ENCODE measurements at places on chromosomes 16 and 17.

GRCh38 chr16:1398826-1399581 lies 15.5 kb downstream of the UNKL start:
- no peak for DNase-seq

DNA sequence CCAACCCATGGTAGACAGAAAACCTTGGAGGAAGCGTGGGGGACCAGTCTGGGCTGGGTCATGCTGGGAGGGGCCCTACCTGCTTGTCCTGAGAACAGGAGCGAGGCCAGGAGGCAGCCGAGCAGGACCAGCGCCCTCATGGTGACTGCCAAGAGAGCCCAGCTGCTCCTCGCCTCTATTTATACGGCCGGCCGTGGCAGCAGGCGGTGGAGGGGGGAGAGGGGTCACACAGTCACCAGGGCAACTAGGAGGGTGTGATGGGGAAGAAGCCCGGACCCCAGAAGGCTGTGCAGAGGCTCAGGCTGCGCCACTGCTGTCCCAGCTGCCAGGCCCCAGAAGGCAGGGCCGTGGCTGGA lies at the start of gene SRL:
Gene SRL, minus strand, starts transcription at position 153 of the 356 bp plus-strand sequence. Its CDS starts 13 bp downstream, at position 140.
- no peak for DNase-seq

DNA sequence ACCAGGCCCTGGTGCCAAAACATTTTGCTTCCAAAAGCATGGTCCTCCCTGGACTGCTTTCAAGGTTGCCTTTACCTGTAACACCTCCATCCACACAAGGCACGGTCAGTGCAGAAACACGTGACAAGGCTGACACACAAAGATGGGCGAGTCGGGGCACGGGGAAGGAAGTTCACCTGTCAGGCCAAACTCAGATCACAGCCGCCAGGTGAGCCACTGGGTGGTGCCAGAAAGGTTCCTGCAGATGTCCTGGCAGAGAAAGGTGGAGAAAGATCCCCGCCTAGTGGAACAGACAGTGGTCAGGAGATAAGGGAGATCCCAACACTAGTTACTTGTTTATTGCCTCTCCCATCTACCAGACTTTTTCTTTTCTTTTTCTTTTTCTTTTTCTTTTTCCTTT lies 155.3 kb downstream of the AIPL1 start:
- no peak for DNase-seq

- no peak for DNase-seq
Measured at GRCh38 chr16:11736903-11737302, 5.8 kb downstream of the TXNDC11 start.

DNA sequence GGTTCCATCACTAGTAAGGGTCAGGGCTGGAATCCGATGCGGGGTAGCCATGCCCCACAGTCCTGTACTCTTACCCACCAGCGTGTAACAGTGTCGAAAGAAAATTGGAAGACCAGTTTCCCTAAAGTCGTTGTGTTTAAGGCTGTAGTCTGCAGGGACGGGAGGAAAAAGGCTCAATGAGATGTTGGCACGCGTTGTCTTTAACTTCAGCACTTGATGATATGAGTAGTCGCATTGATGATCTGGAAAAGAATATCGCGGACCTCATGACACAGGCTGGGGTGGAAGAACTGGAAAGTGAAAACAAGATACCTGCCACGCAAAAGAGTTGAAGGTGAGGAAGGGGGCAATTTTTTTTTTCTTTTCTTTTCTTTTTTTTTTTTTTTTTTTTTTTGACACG lies 1.3 kb downstream of the HSBP1 start:
- DNase-seq: no peak

DNA sequence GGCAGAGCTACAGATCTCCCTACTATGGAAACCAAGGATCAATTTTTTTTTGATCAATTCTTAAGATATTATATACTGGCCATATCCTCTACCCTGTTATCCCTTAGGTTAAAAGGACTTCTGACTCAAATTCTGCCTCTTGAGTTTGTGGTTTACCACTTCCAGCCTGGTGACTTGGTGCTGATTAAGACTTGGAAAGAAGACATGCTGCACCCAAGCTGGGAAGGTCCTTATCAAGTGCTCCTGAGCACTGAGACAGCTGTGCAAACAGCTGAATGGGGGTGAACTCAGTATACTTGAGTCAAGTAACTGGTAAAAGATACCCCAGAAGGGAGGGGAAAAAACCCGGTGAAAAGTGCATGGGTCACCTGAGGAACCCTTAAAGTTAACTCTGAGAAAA lies 20.5 kb upstream of the SPACA3 start:
- DNase-seq: no peak

- DNase-seq: no peak
Measured at GRCh38 chr17:79777894-79778503, at the start of gene CBX2. CBX2 (plus strand) TSS chr17:79778148; CDS start chr17:79778236, 88 bp downstream.

- no peak for DNase-seq
Measured at GRCh38 chr17:46979147-46979863, at the start of gene RPRML. RPRML (minus strand) TSS chr17:46979253; CDS start chr17:46979007, 246 bp downstream.

DNA sequence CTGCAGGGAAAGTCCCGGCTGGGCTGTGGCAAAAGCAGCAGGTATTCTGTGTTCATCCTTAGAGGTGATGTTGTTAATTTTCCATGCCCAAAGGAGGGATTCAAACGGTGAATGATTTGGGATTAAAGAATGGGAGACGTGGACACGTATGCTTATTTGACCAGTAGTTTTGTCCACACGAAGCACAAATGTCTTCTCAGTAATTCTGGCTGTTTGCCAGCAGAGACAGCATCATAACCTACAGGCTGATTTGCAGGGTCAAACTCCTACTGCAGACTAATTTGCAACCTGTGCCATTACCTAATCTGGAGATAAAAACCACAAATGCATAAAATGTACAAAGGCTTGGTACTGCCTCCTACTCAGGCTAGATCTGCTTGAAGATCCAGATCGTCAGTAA lies 14.1 kb downstream of the MTHFSD start:
- no peak for DNase-seq

DNA sequence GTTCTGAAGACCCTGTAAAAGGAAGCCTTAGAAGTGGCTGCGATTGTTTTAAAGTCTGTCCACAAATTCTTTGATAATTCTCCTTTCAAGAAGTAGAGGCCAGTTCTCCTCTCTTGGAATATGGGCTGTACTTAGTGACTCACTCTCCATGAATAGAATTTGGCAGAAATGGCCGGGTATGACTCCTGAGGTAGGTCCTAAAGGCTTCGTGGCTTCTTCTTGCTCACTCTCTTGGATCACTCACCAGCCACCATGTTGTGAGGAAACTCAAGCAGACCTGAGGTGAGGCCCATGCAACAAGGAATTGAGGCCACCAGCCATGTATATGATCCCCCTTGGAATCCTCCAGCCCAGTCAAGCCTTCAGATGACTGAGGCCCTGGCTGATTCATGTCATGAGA lies 75.8 kb downstream of the WWOX start:
- DNase-seq: no peak

DNA sequence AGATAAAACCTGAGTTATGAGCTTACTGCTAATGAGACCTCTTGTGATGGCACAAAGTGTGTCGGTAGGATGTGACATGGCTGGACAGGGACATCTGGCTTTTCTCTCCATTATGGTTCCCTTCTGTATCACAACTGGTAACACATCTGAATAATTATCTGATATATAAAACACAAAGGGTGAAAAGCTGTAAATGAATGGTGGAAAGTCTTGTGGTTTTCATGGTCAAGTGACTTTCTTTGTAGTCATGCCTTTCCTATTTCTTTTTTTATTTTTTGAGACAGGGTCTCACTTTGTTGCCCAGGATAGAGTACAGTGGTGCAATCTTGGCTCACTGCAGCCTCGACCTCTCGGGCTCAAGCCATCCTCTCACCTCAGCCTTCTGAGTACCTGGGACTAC lies 35.3 kb upstream of the ZFHX3 start:
- no peak for DNase-seq

DNA sequence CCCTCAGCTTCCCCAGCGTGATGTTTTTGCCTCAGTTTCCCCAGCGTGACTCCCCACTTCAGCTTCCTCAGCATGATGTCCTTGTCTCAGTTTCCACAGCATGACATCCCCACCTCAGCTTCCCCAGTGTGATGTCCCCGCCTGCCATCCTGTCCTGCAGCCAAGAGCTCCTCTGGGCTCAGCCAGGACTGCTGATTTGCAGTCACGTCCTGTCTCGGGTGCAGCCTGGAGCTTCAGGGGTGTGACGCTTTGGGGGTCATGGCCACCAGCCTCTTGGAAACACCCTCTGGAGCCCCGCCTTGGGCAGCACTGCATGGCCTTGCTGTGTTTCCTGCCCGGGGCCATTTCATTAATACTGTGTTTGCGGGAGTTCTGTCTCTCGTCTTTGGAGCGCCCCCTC lies 16.5 kb upstream of the NUDT16L1 start:
- no peak for DNase-seq

GRCh38 chr16:64370112-64370511 lies 751.8 kb downstream of the CDH11 start:
- DNase-seq: no peak

GRCh38 chr17:76726231-76726775 lies at the start of gene JMJD6:
JMJD6 (minus strand) TSS chr17:76726606; CDS start chr17:76726475, 131 bp downstream.
- peak; percentile 85 for DNase-seq

DNA sequence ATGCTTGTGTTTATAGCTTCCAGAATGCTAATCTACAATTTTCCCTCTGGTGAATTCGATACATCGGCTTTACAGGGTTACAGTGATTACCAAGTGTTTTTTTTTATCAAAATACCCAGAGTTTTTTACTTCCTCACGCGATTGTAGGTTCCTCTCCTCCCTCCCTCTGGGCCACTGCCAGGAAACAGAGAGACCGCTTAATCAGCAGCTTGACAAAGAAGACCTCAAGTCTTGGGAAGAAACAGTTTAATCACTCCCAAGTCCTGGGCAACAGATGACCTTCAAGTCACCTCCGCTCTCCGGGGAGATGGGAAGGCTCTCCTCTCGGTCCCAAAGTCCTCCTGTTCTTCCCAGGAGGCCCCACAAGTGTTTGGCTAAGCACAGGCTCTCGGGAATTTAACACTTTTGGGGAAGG lies 23.5 kb downstream of the SMTNL2 start:
- no peak for DNase-seq

- no peak for DNase-seq
Measured at GRCh38 chr17:70355185-70355584, 185.9 kb downstream of the KCNJ2 start.

DNA sequence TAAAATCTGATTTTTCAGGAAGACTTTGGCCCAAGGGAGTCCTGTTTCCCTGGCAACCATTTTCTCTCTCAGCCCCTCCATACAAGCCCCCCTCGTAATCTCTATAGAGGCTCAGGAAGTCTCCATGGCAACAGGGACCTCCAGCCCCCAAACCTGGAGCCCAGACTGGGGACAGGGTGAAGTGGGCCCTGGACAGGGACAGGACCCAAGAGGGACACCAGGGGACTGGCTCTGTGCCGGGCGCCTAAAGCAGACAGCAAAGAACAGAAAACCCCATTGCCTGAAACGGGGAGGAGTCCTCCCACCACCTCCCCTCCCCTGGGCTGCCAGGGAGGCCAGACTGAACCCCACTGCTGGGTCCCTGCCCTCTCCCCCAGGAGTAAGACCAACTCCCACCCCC lies 40.6 kb downstream of the CPNE2 start:
- DNase-seq: no peak

DNA sequence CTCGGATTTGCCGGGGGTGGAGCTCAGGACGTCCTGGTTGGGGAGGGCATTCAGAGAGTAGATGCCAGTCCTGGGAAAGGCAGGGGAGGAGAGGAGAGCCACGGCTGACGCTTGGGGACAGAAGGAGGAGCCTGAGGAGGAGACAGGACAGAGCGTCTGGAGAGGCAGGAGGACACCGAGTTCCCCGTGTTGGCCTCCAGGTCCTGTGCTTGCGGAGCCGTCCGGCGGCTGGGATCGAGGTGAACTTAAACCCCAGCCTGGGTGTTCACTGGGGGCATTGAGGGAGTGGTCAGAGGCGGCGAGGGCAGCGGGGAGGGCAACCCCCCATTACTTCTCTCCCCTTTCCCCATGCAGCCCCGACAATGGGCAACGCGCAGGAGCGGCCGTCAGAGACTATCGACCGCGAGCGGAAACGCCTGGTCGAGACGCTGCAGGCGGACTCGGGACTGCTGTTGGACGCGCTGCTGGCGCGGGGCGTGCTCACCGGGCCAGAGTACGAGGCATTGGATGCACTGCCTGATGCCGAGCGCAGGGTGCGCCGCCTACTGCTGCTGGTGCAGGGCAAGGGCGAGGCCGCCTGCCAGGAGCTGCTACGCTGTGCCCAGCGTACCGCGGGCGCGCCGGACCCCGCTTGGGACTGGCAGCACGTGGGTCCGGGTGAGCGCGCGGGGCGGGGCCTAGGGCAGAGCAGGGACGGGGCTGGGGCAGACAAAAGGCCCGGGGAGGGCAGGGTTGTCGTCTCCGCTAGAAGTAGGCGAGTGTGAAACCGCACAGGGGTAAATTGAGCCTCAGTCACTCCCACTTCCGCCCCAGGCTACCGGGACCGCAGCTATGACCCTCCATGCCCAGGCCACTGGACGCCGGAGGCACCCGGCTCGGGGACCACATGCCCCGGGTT lies 3.7 kb downstream of the NOL3 start:
- peak; percentile 58 for DNase-seq

DNA sequence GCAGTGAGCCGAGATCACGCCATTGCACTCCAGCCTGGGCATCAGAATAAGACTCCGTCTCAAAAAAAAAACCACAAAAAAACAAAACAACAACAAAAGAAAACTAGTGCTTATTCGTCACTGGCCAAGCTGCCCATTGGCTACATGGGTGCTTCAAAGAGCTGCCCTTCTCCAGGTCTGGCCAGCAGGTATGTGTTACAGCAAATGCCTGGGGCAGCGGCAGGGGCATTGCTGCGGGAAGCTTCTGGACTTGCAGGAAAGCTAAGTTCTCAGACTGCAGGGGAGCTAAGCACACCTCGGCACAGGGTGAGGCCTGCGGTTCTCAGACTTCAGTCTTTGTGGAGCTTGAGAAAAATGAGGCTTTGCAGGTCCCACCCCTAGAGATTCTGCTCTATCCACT lies 4.1 kb upstream of the STH start:
- DNase-seq: no peak

DNA sequence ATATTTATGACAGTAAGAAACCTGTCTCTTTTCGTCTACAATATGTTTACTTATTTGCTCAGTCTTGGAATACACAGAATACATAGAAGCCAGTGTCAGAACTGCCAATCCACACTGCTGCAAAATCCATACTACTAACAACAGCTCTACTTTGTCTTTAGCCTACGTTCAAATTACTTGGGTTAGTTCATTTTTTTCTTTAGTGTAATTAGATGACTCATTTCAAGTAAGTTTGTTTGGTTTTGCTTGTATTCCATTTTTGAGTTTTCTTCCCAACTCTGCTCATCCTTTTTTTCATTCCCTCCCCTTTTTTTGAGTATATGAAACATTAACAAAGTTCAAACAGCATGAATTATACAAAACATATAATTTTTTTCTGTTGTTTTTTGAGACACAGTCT lies 16.9 kb downstream of the CMC2 start:
- no peak for DNase-seq

- no peak for DNase-seq
Measured at GRCh38 chr17:66799849-66800537, 34.9 kb upstream of the CACNG5 start.

All from thoracic aorta (tissue), 2 donors.